Suppressor macrophage treated with lipopolysaccharide for 4 hours (primary cell): ENCODE measurements at places on chromosomes 4 and X.
A peak's percentile ranks its signal among the peaks of the same experiment; 100 is the strongest.

- DNase-seq = no peak
These were observed 36.9 kb downstream of the AMMECR1 start for GRCh38 chrX:110280954-110281353.

- no peak for DNase-seq
These were observed 13.8 kb downstream of the CYP4V2 start for GRCh38 chr4:186205156-186205555.

GRCh38 chr4:106316773-106317409, 541 bp downstream of the AIMP1 start:
- DNase-seq = peak; percentile 16

DNA sequence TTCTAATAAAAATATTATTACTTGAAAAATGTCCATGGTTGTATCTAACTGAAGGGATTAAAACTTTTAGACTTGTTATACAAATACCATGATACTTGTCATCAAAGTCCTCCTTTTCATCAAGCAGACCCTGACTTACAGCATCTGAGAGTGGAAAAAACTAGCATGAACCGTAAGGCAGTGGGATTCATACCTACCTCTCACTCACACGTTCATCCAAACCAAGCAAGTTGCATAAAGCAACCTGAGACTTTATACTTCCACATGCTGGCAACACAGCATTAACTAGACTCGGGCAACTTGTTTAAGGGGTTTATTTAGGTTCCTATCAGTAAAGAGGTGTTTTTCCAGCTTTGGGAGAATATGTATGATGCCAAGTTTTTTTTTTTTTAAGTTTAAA, 22.6 kb upstream of the TLR7 start:
- no peak for DNase-seq

- DNase-seq = no peak
These were observed 28.7 kb upstream of the GYPA start for GRCh38 chr4:144169211-144169610.

DNA sequence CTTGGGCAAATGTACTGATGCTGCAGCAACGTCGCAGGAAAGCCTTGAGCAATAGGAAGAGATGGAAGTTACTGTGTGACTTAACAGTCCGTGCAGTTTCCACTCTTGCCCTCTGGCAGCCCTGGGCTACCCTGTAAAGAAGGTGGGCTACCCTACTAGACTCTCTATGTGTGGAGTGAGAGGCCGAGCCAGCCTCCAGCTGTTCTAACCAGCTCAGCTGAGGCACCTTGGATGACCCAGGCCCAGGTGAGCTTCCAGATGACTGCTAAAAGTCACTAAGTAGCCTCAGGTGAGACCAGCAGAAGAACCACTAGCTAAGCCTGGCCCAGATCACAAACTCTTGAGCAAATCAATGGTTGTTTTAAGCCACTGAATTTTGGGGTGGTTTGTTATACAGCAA, 34.9 kb upstream of the PPP2R2C start:
- DNase-seq = no peak

- peak; percentile 62 for DNase-seq
These were observed 6.8 kb downstream of the ANXA5 start for GRCh38 chr4:121690001-121690400.

- DNase-seq = no peak
These were observed 25.9 kb upstream of the CPLX1 start for GRCh38 chr4:851701-852430.

- DNase-seq = no peak
These were observed 21.8 kb upstream of the NAP1L5 start for GRCh38 chr4:88719381-88719780.

- no peak for DNase-seq
These were observed 756 bp downstream of the PABPC5 start for GRCh38 chrX:91435395-91435794.

GRCh38 chr4:73870768-73871167, 1.6 kb downstream of the CXCL1 start:
- peak; percentile 54 for DNase-seq

- DNase-seq = peak; percentile 47
These were observed 93.0 kb upstream of the MTM1 start for GRCh38 chrX:150475461-150475860.

GRCh38 chr4:78949735-78950134, 10.5 kb upstream of the PAQR3 start:
- DNase-seq = no peak

- DNase-seq = no peak
These were observed 53.7 kb downstream of the TSPAN5 start for GRCh38 chr4:98604723-98605122.

DNA sequence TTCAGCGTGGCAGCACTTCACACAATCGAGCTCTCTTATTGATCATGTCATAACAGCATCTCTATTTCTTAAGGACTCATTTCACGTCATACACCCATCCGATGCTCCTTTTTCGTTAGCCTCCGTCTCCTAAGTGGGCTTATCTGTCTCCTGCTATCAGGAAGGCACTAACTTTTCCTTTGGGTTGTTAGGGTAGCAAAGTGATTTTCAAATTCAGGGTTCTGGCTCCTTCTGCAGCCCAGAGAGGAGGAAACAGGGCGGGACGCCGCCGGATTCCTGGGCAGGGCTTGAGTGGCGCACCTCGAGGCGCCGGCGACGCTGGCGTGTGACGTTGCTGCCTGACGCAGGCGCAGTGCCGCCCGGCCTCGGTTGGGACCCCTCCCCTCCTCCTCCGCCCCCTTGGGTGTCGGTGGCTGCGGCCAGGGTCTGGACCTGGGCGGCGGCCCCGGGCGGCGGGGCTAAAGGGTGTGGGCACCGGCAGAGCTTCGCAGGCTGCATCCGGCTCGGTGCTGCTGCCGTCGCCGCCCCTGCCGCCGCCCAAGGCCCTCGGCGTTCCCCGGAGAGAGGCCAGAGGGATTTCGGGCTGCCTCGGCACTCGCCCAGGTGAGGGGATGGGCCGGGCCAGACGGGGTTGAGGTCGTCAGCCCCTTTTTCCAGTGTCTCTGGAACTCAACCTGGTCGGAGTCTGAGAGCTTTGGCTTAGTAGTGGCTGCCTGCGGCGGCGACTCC, at the start of gene BLTP1:
Gene BLTP1 (plus strand): TSS at position 350 of the 729 bp plus-strand sequence. CDS start 18,317 bp downstream, outside the sequence.
- DNase-seq = peak; percentile 91

DNA sequence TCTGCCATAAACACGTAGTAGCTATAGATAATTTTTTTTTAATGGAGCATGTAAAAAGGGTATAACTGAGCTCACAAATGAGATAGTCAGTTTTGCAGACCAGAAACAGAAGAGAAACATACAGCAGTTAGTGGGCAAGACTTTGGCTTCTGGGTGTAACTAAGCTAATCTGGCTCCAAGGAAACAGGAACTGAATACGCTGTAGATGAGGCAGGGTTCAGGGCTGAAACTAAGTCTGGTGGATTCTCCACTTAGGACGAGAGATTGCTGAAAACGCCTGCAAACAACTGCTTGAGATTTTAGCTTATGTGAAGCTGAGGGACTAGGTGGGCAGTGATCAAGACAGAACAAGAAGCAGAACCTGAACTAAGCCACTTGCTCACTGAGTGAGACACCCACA, 91.7 kb downstream of the SMIM20 start:
- no peak for DNase-seq

- DNase-seq = no peak
These were observed 2.4 kb upstream of the FGFBP2 start for GRCh38 chr4:15965325-15965724.

- peak; percentile 100 for DNase-seq
These were observed at the start of gene SLC25A6 for GRCh38 chrX:1391707-1392375. Gene SLC25A6, minus strand, starts transcription at chrX:1392113. Its CDS starts 104 bp downstream, at chrX:1392009.

DNA sequence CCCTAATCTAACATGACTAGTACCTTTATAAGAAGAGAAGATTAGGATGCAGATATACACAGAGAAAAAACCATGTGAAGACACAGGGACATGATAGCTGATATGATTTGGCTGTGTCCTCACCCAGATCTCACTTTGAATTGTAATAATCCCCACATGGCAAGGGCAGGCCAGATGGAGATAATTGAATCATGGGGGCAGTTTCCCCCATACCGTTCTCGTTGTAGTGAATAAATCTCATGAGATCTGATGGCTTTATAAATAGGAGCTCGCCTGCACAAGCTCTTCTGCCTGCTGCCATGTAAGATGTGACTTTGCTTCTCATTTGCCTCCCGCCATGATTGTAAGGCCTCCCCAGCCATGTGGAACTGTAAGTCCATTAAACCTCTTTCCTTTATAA, 364.3 kb downstream of the FBXW7 start:
- DNase-seq = no peak

DNA sequence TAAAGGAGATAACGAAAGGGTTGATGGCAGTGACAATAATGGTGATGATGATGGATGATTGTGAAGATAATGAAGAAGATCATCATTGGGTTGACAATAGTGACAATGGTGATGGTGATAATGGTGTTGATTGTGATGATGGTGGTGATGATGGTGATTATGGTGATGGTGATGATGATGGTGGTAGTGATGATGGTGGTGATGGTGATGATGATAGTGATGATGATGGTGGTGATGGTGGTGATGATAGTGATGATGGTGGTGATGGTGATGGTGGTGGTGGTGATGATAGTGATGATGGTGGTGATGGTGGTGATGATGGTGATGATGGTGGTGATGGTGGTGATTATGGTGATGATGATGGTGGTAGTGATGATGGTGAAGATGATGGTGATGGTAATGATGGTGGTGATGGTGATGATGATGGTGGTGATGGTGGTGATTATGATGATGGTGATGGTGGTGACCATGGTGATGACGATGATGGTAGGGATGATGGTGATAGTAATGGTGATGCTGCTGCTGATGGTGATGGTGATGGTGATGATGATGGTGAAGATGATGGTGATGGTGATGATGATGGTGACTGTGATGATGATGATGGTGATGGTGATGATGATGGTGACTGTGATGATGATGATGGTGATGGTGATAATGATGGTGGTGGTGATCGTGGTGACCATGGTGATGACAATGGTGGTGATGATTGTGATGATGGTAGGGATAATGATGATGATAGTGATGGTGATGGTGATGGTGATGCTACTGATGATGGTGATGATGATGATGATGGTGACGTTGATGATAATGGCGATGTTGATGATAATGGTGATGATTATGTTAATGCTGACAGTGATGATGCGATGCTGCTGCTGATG, 61.6 kb upstream of the NKX1-1 start:
- DNase-seq = no peak

DNA sequence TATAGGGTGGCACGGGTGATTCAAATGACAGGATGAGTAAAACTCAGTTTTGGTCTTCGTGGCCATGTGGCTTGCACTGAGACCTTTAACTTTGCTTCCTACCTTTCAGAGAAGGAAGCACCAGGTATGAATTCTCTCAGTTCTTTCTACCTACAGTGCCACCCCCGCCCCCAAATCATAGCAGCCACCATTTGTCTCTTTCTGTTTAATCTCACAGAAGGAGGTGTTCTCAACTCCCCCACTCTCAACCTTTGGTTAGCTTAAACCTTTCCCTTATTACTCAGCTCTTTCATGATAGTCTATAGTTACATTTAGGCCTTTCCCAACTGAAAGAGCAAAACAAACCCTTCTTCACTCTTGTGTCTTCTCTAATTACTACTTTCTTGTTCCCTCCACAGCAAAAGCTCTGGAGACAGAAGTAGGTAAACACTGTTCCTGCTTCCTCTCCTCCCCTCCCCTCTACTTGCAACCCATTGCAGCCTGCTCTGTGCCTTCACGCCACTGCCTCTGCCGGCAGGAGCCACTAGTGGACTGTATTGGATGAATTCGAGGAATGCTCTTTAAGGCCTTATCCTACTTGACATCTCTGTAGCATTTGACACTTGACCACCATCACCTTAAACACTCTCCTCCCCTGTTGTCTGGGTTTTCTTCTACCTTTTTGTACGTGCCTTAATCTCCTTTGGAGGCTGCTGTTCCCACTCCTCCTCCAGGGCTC, 123.7 kb downstream of the AFF1 start:
- DNase-seq = peak; percentile 57

DNA sequence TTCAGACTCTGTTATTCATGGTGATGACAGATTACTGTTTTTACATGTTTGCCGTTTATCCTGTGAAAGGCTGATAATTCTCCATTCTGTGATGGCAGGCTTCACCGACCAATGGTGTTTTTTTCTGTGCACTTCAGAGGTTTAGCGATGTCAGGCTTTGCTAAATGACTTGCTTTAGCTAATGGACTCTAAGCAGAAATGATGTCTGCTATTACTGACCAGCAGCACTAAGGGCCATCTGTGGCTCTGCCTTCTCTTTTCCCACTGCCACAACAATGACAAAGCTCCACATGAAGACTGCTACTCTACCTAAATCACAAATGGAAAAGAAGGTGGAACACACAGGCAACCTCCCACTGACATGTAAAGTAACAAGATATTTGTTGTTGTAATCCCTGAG, 68.4 kb upstream of the ALB start:
- DNase-seq = no peak

- no peak for DNase-seq
These were observed 179.7 kb upstream of the NDST4 start for GRCh38 chr4:115293093-115293462.

GRCh38 chr4:82780752-82781231, 17.8 kb downstream of the SCD5 start:
- no peak for DNase-seq

GRCh38 chr4:61505773-61506685, 305.9 kb downstream of the ADGRL3 start:
- DNase-seq = no peak

- DNase-seq = no peak
These were observed 125.8 kb upstream of the SLC7A11 start for GRCh38 chr4:138367942-138368341.

- DNase-seq = no peak
These were observed 17.1 kb upstream of the MAGEA1 start for GRCh38 chrX:153161952-153162351.

DNA sequence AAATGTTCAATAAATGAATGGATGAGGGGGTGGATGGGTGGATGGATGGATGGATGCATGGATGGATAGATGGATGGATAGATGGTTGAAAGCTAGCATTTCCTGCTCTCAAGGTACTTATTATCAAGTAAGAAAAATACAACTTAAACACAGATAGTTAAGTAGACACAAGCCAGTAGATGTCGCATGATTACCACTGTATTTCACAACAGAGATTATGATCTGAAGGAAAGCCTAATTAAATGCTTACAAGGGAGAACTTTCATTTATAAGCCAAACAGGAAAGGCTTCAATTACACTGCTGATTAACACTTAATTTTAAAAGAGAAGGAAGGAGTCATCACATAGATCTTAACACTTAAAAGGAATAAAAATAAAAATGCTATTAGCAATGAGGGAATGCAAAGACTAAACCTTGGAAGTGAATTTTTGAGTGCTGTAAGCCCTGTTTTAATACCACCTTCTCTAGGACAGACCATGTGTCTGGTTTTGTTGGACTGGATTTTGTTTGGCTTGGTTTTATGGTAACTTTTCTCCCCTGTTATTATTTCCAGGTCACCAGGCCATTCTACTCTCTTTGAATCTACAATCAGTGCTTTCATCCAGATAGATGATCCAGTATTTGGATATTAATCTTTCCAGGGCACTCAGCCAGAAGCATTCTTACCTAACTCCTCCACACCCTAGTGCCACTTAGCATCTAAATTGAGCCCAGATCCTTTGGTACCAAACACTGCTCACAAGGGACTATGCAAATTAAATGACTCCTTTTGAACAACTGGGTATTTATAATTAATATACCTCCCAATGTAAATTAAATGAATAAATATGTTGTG, 75.5 kb upstream of the SLC39A8 start:
- no peak for DNase-seq
